ENCODE measurements at places on chromosomes 1 and 21. TPM values are rescaled to one million over a fixed set of nuclear protein-coding genes. Genes with fewer than 3 reads are reported as not detected.

Gene ANXA9
- 0.10 TPM for total RNA-seq

Gene CCDC24
- 0.42 TPM for total RNA-seq

Gene IL12RB2
- total RNA-seq, result 1.3 TPM

Gene TRMT13
- total RNA-seq, result 6.3 TPM

Gene ZNF695
- 0.52 TPM for total RNA-seq

Gene AQP10
- 4.1 TPM for total RNA-seq

Gene LAMC2
- not detected for total RNA-seq

Gene F5
- total RNA-seq, result 13.9 TPM

Gene GPR25
- total RNA-seq, result 0.84 TPM

Gene CYP4A22
- total RNA-seq, result not detected

Gene CHI3L1
- total RNA-seq, result 0.94 TPM

Gene FCGR1A
- 26.2 TPM for total RNA-seq

Gene TFF2
- not detected for total RNA-seq

Gene ESRRG
- 0.10 TPM for total RNA-seq

Gene AGO1
- 19.0 TPM for total RNA-seq

Gene ZNF648
- total RNA-seq, result not detected

Gene KDM1A
- total RNA-seq, result 37.6 TPM

Gene KCNC4
- 2.8 TPM for total RNA-seq

Gene MAN1C1
- 12.9 TPM for total RNA-seq

Gene CAMK2N1
- 0.73 TPM for total RNA-seq

Gene KCNJ10
- total RNA-seq, result not detected

Gene ERO1B
- 16.6 TPM for total RNA-seq
